ENCODE measurements at places on chromosomes 3 and 15. TPM values are rescaled to one million over a fixed set of nuclear protein-coding genes. Genes with fewer than 3 reads are reported as not detected.

The GOLGA8G gene
- not detected for total RNA-seq

The MUC20 gene
- 6.2 TPM for total RNA-seq

The SI gene
- not detected for total RNA-seq

The ITGA11 gene
- total RNA-seq, result 1,161 TPM

The GOLGA8O gene
- 2.4 TPM for total RNA-seq

The C3orf80 gene
- total RNA-seq, result not detected

The LRRN1 gene
- 1.2 TPM for total RNA-seq

The ARPC4 gene
- 140 TPM for total RNA-seq

The COL6A5 gene
- not detected for total RNA-seq

The LMOD3 gene
- not detected for total RNA-seq

The DNAH12 gene
- 0.08 TPM for total RNA-seq

The ANXA2 gene
- 2,961 TPM for total RNA-seq

The PP2D1 gene
- not detected for total RNA-seq

The SIN3A gene
- total RNA-seq, result 65.4 TPM

The PTH1R gene
- total RNA-seq, result 12.9 TPM

The ANP32A gene
- 155 TPM for total RNA-seq

The MORC1 gene
- not detected for total RNA-seq

The ALPK3 gene
- 0.37 TPM for total RNA-seq

The ILDR1 gene
- not detected for total RNA-seq

The C3orf22 gene
- not detected for total RNA-seq

The STRA6 gene
- 25.8 TPM for total RNA-seq

The CCDC54 gene
- total RNA-seq, result not detected

The SMCO1 gene
- not detected for total RNA-seq

The CD276 gene
- 147 TPM for total RNA-seq

The DBR1 gene
- 18.3 TPM for total RNA-seq

The TRH gene
- total RNA-seq, result not detected

The SEC61A1 gene
- 307 TPM for total RNA-seq

The MUSTN1 gene
- total RNA-seq, result 6.2 TPM

The TNFSF10 gene
- not detected for total RNA-seq

The MED12L gene
- 1.4 TPM for total RNA-seq

The TMCO5A gene
- not detected for total RNA-seq

The MEGF11 gene
- not detected for total RNA-seq

The GOLGA8M gene
- 2.7 TPM for total RNA-seq

The NISCH gene
- 138 TPM for total RNA-seq

The FAM219B gene
- total RNA-seq, result 70.4 TPM

The EPHB1 gene
- total RNA-seq, result 0.75 TPM

The TMIE gene
- not detected for total RNA-seq

The TM4SF4 gene
- not detected for total RNA-seq

The ZNF662 gene
- total RNA-seq, result not detected

The INO80 gene
- 22.1 TPM for total RNA-seq

The VGLL3 gene
- 587 TPM for total RNA-seq

The FMN1 gene
- 5.8 TPM for total RNA-seq

The MME gene
- 13.9 TPM for total RNA-seq

The GORASP1 gene
- 62.1 TPM for total RNA-seq

The ANKUB1 gene
- not detected for total RNA-seq

The ERICH6 gene
- 0.83 TPM for total RNA-seq

The NGRN gene
- total RNA-seq, result 94.8 TPM

The FSIP1 gene
- total RNA-seq, result 0.54 TPM

The LMAN1L gene
- total RNA-seq, result not detected

The KBTBD8 gene
- 0.75 TPM for total RNA-seq

The TEX55 gene
- total RNA-seq, result not detected
